ENCODE measurements at places on chromosomes 1 and 21.
A peak's percentile ranks its signal among the peaks of the same experiment; 100 is the strongest.

- DNase-seq, result no peak
Observed at GRCh38 chr1:183995322-183996039, 42.0 kb downstream of the COLGALT2 start.

DNA sequence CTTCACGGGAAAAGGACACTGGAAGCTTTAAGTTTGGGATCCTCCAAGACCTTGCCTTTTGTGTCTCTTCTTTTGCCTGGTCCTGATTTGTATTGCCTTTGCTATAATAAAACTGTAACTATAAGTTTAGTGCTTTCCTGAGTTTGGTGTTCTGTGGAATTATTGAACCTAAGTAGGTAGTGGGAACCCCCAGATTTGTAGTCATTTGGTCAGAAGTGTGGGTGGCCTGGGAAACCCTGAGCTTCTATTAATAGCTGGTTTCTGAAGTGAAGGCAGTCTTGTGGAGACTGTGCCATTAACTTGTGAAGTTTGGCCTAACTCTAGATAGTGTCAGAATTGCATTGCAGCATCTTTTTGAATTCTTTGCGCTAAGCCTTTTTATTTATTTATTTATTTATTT, 6.8 kb upstream of the MYCL start:
- no peak for DNase-seq

DNA sequence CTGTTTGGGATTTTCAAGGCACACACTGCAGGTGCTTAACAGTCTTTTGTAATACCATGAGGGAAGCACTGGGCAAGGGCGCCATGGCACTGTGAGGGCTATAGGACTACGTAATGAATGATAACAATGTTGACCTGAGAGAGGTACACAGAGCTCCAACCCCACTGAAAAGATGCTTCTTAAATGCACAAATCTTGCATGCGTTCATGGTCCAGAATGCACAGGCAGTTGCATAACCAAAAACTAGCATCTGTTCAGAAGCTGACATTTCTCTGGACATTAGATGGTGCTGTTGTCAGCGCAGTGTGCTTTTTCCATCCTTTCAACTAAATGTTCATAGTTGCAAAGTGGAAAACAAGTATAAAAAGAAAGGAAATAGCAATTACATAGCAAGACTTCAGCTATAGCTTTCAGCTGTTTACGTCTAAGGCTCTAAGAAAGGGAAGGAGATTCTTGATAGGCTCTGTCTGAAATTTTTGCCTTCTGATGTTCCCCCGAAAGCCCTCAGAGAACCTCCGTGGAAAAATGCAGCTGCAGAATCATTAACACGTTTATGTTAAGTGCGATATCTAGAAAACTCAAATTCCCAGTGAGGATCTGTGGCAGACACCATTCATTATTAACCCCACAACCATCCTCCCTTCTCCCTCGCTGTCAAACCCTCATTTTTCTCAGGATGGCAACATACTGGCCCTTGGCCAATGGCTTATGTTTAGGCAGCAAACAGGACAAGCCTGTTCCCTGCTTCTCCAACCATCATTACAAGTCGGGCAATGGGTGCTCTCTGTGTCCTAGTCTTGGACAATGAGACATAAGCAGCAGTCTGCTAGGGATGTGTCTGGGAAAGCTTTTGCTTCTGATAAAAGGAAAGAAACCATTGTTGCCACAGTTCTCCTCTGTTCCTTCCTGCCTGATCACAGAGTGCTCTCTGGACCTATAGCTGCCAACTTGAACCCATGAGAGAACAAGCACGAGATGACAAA, 8.2 kb upstream of the TARBP1 start:
- DNase-seq, result peak; percentile 78

DNA sequence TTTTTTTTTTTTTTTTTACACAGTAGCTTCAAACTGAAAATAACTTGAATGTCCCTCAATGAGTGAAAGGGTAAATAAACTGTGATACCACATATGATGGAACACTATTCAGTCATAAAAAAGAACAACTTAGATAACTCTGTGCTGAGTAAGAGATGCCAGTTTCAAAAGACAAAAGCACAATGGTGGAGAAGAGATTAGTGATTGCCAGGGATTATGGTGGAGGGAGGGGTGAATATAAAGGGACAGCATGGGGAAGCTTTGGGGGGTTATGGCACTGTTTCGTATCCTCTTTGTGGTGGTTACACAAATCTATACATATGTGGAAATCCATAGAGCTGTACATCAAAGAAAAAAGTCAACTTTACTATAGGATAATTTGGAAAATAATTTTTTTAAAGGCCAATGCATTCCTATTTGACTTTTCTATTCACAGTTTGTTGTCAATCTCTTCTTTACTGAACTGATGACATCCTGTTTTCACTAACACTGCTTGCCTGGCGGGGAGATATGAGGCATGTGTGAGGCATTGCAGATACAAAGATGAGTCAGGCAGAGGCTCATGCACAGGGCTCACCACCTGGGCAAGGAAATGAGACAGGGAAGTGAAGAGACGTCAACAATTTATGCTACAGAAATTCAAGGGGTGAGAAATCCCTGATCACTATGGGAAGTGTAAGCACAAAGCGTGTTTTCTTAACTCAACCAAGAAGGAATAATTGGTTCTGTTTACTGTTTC, 302.7 kb downstream of the DUSP10 start:
- peak; percentile 90 for DNase-seq

DNA sequence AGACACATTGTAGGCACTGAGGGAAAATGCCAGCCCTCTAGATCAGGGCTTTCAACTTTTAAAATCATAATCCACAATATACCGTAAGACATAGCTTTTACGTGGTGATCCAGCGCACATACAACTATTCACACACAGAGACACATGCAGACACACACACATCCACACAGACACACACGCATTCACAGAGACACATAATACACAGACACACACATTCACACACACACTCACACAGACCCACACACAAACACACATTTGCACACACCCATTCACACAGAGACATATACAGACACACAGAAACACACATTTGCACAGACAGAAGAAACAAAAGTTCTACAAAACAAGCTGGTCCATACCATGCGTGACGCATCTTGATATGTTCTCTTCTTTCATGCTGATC, 244.5 kb downstream of the RHOU start:
- no peak for DNase-seq

DNA sequence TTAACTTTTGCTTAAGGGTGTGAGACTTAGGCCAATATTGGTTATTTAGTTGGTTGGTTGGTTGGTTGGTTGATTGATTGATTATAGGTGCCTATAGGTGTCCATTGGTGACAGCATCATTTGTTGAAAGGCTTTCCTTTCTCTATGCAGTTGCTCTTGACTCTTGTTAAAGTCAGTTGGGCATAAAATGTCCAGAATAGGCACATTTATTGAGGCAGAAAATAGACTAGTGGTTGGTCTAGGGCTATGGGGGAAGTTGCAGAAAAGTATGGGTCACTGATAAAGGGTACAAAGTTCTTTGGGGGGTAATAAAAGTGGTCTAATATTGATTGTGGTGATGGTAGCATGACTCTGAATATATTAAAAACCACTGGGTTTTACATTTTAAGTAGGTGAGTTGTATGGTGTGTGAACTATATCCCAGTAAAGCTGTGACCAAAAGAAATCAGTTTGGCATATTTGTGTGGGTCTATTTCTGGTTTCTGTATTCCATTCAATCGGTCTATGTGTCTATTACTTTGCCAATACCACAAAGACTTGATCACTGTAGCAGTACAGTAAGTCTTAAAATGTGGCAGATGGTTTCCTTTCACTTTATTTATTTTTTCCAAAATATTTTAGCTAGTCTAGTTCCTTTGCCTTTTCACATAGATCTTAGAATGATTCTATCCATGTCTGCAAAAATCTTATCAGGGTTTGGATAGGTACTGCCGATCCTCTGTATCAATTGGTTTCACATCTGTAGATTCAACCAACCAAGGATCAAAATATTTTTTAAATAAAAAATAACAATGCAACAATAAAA, 63.0 kb downstream of the ATP1A1 start:
- DNase-seq, result no peak

GRCh38 chr1:229342656-229343569, at the start of gene CCSAP:
CCSAP (minus strand) TSS chr1:229343047; CDS start chr1:229342465, 582 bp downstream.
- peak; percentile 83 for DNase-seq

DNA sequence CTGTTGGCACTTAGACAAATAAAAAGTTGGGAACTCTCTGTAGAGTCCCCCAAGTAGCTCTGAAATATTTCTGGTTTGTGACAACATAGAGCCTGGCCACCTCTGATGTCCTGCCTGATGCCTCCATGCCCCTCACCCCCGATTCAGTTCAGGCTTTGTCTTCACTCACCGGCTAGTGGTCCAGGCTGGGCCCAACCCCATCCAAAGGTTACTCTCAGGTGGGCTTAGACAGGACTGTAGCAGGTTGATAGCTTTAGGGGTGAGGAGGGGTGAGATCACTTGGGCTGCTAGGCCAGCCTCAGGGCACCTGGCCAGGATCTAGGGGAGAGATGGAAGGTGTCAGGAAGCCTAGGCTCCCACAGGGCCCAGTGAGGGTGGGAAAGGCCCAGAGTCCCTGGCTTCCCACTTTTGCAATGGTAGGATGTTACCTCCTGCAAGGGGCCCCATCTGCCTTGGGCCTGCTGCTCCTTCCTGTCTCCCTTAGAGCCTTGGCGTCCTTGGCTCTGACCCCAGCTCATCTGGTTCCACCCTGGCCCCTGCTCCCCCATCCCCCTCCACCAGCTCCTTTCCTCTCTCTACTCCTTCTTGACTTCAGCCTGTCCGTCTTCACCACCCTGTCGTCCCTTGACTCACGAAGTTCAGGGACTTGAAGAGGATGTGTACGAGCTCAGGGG, 6.7 kb downstream of the EPS8L3 start:
- DNase-seq, result no peak

DNA sequence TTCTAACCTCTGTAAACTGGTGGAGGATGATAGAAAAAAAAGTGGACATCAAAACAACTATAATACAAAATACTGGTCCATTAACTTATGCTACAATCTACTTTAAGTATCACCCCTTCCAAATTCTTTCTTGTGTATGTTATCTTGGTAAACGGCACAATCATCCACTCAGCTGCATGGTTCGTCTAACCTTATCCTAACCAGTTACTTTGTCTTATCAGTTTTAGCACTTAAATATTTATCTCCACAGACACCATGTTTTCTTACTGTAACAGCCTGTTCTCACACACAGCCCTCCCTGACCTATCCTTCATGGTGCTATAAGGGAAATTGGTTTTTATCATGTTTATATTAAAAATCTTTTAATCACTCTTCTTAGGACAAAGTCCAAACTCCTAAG, 157.2 kb downstream of the PTGER3 start:
- no peak for DNase-seq

- DNase-seq, result no peak
Observed at GRCh38 chr1:180179162-180179957, 24.7 kb downstream of the QSOX1 start.

DNA sequence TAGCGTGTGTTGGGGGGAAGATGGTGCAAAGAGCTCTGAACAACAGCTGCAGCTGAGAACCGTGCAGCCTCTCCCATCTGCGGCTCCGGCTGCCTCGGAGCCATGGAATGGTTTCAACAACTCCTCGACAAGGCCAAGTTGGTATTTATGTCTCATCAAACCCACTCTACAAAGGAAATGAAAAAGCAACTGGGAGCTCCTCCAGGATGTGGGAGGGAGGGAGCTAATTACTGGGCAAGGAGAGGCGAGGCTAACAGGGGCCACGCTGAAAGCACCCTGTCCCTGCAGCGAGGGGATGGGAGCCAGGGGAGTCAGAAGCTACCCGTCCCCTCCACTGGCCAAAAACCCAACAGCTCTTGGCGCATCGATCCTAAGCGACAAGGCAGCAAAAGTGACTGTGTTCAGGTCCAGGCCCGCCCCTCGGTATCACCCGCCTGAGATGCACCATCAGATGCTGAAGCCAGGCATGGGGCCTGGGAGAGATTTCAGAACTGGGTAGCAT, 63.1 kb downstream of the ACOT7 start:
- peak; percentile 86 for DNase-seq

DNA sequence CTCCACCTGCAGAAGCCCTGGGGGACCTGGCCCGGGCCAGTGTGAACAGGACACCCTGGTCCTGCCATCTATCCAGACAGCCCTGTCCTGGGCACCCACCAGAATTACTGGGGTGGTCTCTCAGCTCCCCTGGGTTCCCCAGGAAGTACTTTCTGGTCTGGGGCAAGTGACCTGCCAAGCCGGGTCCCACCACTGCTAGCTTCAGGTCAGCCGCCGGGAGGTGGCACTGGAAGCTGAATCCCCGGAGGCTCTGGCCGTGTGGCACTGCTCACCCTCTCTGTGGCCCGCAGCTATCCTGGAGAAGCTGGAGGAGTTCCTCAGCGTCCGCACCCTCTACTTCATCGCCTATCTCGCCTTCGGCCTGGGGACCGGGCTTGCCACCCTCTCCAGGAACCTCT, 21.3 kb downstream of the SLC45A1 start:
- DNase-seq, result no peak

DNA sequence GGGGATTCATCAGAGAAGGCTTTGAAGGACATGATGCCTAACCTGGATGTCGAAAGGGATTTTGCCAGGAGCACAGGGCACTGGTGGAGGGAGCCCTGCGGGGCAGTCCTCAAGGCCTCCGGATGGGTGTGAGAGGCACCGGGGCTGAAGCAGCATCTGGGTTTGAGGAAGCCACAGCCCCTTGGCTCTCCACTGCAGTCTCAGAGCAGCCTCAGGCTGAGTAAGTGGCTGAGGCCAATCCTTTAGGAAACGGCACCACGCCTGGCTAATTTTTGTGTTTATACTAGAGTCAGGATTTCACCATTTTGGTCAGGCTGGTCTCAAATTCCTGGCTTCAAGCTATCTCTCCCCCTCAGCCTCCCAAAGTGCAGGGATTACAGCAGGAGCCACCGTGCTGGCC, 12.0 kb downstream of the ERVH48-1 start:
- peak; percentile 74 for DNase-seq

- peak; percentile 42 for DNase-seq
Observed at GRCh38 chr1:107559881-107560280, 405.1 kb downstream of the VAV3 start.

- no peak for DNase-seq
Observed at GRCh38 chr1:51343624-51344023, 13.3 kb upstream of the TTC39A start.

- no peak for DNase-seq
Observed at GRCh38 chr1:192100686-192101468, 57.4 kb upstream of the RGS18 start.

GRCh38 chr1:9201401-9202239, 33.0 kb upstream of the H6PD start:
- peak; percentile 60 for DNase-seq

- no peak for DNase-seq
Observed at GRCh38 chr1:154446789-154447188, 41.6 kb downstream of the IL6R start.

GRCh38 chr1:218585511-218586184, 240.5 kb downstream of the TGFB2 start:
- DNase-seq, result peak; percentile 25
